ENCODE measurements at places on chromosomes 16 and 17.
A peak's percentile ranks its signal among the peaks of the same experiment; 100 is the strongest.

GRCh38 chr17:70104791-70105523, 29.9 kb downstream of the KCNJ16 start:
- peak; percentile 62 for DNase-seq

GRCh38 chr16:14510939-14511799, 118.9 kb downstream of the PARN start:
- no peak for DNase-seq

DNA sequence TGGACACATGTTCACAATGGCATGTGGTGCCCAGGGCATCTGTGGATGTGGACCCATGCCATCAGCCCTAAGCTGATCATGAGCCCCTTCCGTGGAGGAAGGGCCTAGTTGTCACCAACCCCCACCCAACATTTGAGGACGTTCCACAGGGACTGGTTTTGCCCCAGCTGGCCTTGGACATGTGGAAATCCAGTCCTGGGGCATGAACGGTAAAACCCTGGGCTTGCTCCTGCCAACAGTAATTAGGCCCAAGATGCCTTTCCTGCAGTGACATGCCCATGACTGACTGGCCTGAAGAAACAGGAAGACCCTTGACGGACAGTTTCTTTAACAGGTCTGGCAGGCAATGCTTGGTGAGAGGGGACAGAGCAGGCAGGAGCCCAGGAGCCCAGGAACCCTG, 7.7 kb downstream of the TNS4 start:
- DNase-seq: no peak

DNA sequence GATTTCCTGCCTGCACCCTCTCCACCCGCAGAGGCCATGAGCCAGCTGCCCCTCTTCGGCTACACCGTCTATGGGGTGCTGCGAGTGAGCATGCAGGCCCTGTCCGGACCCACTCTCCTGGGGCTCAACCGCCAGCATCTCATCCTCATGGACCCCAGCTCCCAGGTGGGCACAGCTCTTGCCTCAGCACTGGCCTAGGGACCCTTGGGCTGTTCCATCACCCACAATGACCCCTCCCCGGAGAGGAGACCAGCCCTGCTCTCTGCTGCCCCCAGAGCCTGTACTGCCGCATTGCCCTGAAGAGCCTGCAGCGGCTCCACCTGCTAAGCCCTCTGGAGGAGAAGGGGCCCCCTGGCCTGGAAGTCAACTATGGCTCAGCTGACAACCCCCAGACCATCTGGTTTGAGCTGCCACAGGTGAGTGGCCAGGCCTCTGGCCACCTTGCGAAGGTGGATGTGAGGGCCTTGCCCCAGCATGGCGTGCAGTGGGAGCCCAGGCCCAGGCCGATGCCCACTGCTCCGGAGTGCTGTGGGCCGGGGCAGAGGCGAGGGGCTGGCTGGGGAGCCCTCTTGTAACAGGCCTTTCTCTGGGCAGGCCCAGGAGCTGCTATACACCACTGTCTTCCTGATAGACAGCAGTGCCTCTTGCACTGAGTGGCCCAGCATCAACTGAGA, 7.3 kb upstream of the SMIM5 start:
- no peak for DNase-seq

DNA sequence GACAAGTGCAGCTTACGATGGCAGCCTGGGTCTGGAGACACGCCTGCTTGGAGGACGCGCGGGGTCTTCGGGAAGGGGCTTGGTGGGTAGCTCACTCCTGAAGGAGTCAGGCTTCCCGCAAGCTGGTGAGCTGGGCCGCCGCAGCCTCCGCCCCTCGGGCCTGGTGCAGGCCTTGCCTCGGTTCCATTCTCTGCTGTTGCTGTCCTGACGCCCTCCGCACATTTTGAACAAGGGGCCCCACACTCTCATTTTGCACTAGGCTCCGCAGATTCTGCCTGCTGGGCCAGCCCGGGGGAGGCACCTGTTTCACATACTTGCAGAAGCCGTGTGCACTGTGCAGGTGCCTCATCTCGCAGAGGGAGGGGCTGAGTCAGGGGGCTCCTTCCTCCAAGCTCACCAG, 31.9 kb upstream of the CBX4 start:
- DNase-seq: no peak

DNA sequence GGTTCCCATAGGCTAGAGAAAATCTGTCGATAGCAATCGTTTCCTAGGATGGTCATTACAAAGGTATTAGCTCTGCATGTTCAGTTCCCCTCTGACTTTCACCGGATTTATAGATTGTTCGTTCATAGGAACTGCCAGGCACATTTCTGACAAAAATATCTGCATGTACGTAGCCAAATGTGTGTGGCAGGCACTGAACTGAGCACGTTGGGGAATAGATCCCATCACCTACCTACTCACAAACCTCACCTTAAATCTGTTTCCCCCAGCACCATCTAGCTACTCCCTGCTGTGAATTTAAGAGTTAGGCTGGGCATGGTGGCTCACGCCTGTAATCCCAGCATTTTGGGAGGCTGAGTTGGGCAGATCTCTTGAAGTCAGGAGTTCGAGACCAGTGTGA, 64.5 kb upstream of the TANC2 start:
- no peak for DNase-seq

- DNase-seq: no peak
Measured at GRCh38 chr17:76427501-76428231, 25.3 kb downstream of the UBE2O start.

DNA sequence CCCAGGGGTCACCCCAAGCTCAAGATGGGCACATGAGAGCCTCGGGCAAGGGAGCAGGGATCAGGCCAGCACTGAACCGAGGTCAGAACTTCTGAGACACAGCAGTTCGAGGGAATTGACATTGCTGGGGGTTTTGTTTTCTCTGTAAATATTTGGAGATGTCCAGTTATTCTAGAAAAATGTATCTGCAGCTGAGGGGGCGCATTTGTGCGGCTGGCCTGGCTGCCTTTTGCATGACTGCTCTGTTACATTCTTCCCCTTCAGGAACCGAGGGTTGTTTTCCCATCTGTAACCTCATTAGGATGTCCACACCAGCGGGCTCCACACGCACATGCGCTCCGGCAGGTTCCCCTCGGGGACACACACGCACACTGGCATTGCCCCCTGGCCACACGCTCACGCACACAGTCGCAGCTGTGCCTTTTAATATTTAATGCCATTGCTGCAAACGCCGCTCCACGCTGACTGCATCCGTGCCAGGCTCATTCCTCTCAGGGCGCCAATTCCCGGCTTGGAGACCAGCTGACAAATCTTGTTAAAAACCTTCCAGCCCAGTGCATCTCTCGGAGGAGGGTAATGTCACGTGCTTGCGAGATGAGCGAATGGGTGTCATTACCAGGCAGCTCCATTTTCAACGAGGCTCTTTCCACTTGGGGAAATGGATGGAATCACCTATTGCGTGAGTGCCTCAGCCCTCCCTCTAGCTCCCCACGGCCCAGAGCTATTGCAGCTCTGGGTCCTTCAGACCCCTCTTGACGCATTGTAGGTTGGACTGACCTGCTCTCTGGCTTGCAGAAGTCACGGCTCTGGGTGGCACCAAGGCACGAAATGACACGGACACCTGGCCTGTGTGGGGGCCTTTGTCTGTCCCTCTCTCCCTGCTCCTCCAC, 13.1 kb downstream of the CCR7 start:
- DNase-seq: peak; percentile 46

GRCh38 chr17:7610641-7611040, 4.1 kb downstream of the FXR2 start:
- no peak for DNase-seq

- DNase-seq: no peak
Measured at GRCh38 chr17:80793421-80793820, 198.2 kb upstream of the CHMP6 start.

- DNase-seq: no peak
Measured at GRCh38 chr17:17723354-17724261, 42.4 kb downstream of the RAI1 start.

GRCh38 chr17:8020776-8021564, 17.9 kb upstream of the ALOX15B start:
- DNase-seq: no peak

DNA sequence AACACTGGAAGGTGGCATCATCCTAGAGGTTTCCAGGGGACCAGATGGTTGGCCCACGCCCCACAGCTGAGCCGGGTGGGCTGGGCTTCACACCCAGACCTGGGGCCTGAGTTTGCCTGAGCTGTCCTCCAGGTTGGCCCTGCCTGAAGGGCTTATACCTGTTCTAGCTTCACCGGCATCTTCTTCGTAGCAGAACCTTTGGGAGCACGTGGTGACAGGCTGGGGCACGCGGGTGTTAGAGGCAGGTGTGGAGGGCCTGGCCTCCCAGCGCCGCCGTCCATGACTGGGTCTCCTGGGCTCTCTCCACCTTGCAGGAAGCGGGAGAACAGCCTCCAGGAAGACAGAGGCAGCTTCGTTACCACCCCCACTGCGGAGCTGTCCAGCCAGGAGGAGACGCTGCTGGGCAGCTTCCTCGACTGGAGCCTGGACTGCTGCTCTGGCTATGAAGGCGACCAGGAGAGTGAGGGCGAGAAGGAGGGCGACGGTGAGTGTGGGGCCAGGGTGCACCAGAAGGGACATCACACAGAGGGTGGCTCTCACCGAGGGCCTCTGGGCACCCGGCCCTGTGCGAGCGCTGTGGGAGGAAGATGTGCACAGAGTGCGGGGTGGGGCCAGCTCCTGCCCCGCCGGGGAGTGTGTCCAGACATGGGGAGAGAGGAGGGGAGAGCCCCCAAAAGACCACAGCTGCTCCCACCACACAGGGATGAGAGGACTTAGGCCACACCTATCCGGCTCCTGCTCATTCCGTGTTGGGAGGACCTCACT, 4.6 kb upstream of the TEDC2 start:
- DNase-seq: no peak

GRCh38 chr16:57988929-57989328, 11.5 kb downstream of the ZNF319 start:
- DNase-seq: no peak

GRCh38 chr17:51951741-51952140, 206.8 kb downstream of the CA10 start:
- DNase-seq: no peak

DNA sequence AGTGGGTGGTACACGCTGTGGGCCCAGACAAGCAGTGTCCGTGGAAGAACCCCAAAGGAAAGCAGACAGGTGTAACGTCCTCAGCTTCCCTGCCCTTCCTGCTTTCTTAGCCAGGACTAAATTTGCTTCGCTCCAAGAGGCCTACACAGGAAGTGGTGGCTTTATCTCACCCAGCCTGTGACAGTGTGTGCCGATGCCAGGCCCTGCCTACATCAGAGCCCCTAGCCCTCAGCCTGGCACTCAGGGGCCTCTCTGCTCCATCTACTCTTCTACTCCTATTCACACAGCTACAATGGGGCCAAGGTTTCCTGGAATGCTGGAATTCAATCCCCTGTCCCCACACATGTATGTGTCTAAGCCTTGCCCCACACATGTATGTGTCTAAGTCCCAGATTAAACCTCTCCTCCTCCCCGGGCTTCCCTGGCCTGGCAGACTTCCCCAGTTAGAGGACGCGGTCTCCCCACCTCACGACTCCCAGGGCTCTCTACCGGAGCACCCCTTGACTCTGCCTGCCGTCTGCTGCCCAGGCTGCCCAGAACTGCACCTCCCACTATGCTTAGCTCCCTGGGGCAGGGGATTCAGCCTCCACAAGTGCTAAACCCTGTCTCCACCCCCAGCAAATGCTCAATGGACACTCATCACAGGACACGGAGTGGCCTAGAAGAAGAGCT, 8.2 kb downstream of the PGAP3 start:
- no peak for DNase-seq

GRCh38 chr17:1705004-1705403, 5.2 kb downstream of the TLCD2 start:
- DNase-seq: no peak

- no peak for DNase-seq
Measured at GRCh38 chr17:38707678-38708351, 2.7 kb downstream of the MLLT6 start.

All from pons (tissue), 1 donor.